Progenitor cell of endocrine pancreas (in vitro differentiated cells): ENCODE measurements at places on chromosomes 16 and 17.

DNA sequence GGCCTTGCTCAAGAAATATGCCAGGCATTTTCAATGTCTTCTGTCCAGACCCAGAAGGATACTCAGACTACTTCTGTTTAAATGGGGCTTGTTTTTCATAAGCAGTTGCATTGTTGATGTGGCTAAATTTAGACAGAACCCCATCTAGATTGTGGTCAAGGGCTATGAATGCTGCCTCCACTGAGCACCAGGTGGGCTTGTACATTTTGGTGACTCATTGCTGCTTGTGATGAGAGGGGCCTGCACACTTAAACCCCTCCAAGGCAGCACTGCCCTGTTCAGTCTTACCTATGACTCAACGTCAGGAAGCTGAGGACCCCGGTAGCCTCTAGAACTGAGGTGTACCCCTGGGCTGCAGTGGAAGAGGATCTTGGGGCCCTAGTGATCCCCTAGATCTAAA is 144.0 kb downstream of the PRKCA start:
- no peak for DNase-seq

DNA sequence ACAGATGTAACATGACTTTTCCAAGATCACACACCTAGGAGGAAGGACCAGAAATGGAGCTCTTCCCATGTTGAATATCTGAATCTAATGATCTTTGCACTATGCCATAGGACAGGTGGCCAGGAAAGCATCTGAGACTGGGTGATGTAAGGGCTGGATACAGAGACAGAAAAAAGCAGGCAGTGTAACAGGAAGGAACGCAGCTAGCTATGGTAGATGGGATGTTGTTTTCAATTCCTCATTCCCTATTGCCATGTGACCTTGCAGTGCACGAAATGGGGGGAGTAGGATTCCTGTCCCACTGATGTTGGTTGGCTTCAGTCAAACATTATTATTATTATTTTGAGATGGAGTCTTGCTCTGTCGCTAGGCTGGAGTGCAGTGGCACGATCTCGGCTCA is 3.7 kb upstream of the NPIPB15 start:
- no peak for DNase-seq

- DNase-seq, result no peak
Measured at GRCh38 chr16:31074814-31075183, 577 bp downstream of the ZNF646 start.

GRCh38 chr16:65120831-65121721 is 787 bp downstream of the CDH11 start:
- peak; percentile 27 for DNase-seq

DNA sequence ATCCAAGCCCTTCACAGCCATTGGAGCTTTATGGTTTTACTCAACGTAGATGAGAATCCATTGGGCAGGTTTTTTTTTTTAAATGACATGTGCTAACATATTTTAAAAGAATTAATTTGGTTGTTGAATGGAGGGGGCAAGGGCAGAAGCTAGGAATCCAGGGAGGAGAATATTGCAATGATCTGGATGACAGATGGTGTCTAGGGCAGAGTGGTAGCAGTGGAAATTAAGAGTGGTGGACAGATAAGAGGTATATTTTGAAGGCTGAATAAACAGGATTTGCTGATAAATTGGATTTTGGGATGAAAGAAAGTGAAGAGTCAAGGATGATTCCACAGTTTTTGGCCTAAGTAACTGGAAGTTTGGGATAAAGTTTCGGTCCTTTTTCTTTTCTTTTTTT is 54.8 kb upstream of the DHX40 start:
- DNase-seq, result no peak

DNA sequence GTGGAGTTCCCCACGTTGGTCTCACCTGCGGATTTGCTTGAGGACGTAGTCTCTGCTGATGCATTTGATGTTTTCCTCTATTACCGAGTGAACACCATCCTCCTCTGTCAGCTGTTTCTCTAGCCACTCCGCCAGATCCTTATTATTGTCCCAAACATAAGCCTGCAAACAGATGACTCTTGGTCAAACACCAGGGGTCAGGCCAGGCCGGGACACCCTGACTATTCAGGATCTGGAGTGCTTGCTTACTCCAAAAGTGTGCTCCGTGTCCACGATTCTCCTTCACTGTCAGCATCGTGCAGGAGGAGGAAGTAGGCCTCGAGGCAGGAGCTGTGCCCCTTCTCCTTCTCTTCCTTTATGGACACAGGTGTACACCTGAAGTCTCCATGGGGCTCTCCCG is 140.2 kb downstream of the AATF start:
- no peak for DNase-seq

GRCh38 chr17:51828901-51829300 is 329.6 kb downstream of the CA10 start:
- DNase-seq, result no peak

DNA sequence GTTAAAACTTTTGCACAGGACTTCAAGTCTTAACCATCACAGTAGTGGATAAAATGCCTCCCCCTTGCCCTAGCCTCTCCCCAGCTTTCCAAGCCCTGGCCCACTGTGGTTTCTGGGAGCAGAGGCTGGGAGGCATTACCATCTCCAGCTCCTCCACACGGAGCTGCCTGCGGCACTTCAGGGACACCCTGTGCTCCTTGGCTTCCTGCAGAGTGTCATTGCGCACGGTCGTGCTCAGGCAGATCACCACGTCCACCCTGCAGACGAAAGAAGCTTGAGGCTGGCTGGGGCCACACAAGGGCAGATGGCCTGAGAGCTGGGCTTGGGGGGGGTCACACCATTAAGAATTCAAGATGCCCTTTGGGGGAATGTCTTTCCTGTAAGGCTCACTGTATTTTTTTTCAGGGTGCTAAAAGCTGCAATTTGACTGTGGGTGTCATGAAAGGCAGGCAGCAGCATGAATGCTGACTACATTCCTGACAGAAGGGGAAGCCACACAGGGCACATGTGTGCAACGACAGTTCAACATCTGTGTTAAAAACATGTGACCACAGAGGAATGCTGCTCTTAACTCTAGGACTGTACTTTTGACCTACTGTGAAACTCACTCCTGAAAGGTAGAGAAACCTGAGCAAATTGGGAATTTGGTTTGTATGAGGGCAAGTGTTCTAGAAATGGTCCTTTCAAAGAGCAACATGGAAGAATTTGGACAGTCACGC is 47.7 kb upstream of the CLEC18B start:
- no peak for DNase-seq
